Naive thymus-derived CD4-positive, alpha-beta T cell (primary cell): ENCODE measurements at places on chromosomes 3 and 15.

DNA sequence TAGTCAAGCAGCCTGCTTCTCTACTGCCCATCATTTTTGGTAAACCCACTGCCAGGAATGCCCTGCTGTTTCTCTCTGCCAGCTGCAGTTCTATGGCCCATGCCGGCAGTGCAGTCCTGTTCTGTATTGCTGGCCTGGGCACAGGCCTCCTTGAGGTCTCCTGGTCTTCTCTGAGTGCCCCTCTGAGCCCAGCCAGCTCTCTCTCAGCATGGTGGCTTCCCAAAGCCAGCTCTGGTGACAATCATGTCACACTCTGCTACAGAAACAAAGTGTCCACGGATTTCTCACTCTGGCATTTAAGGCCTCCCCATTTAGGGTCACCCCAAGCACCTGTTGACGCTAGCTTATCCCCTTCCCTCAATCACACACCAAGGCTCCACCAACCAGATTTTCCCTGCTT is 24.5 kb downstream of the SRPRB start:
- DNase-seq = no peak

- DNase-seq = no peak
Measured at GRCh38 chr15:77126529-77127326, 55.8 kb upstream of the TSPAN3 start.

DNA sequence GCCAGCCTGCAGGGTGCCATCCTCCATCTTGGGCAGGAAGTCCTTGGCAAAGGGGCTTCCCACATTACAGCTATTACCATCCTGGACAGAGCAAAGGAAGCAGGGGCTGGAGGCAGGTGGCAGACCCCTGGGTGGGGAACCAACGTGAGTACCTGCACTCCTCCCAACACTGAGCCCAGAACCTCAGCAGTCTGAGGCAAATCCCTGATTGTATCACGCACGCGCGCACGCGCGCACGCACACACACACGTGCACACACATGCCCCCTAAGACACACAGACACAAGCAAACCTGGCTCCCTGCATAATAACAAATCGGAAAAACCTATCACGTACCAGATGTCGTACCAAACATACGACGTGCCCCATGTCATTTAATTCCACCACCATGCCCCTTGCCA is 11.8 kb downstream of the POLG start:
- no peak for DNase-seq

- no peak for DNase-seq
Measured at GRCh38 chr3:165130708-165131107, 52.4 kb upstream of the SI start.

- no peak for DNase-seq
Measured at GRCh38 chr15:29870495-29871151, 48.4 kb upstream of the TJP1 start.

DNA sequence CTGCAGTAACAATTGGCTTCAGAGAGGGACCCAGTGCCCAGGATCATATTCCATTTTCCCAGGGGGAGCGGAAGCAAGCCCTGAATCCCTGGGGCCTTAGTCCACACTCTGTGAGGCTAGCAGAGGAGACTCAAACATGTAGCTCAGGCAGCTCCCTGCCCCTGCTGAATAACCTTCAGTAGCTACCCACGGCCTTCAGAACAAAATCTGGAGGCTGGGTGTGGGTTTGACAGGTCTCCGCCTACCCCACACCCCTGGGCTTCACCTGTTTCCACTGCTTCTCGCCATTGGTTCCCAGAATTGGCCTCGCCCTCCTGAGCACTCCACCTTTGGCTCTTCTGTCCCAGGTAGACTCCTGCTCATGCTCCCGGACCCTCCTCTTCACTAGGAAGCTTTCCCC is 93.6 kb upstream of the ATP2B2 start:
- DNase-seq = no peak

DNA sequence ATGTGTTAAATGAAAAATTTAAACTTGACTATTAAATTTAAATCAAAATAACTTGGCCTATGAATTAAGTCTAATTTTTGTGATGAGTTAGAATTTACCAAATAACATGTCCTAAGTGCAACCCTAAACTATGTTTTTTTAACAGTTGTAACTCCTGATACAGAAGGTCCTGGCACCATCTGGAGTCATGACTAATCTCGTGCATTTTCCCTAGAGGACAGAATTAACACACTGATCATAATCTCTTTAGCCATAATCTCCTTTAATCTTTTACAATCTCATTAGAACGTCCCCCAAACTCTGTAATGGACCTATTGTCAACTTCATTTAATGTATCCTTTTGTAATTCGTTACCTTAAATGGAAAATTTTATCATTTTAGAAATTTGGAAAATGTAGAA is 100.6 kb downstream of the SUCNR1 start:
- DNase-seq = no peak

GRCh38 chr15:64209680-64210334 is 47.0 kb upstream of the PPIB start:
- no peak for DNase-seq

DNA sequence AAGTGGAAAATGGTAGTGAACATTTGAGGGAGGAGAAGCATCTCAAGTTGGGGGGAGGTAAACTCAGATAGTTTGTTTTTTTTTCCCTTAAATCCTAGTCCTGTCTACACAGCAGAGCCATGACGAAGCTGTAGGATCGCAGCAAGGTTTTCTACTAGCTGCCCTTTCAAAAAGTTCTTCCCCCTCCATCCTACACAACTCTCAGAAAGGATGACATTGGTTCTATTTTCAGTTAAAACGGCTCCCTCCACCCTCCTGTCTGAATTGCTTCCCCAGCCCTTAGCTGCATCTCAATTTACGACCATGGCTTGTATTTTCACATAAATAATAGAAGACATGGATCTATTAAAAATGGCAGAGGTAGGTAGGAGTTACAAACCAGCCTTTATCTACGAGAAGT is 2.2 kb downstream of the HOMER2 start:
- no peak for DNase-seq

DNA sequence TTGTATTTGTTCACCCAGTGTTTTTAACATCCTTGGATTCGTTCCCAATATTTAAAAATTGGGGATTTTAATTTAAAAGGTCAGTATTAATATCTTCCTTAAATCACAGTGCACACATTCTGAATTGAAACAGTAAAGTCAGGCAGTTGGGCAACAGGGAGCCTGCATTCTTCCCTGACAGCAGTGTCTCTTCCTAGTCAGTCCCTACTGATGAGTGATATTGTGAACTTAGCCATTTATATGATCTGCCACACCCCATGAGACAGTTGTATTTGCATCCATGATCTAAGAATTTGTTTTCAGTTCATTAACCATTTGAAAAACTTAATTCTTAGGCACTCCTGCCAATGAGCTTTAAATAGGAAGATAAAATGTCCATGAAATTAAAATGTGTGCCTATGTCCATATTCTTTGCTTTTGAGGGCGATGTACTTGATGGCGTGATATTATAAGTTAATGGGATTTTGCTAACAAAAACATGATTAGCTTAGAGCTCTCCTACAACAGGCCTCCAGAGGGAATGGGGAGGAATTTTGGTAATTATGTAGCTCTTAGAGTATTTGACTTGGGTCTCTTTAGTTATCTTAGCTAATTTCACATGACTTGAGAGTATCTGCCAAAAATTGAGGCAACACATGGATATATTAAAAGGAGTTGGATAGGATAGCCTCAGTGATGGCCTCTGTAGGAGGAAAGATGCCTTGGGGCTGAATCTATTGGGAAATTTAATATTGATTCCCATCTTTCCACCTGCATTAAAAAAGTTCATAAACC is 219.3 kb downstream of the PTPRG start:
- no peak for DNase-seq

- no peak for DNase-seq
Measured at GRCh38 chr3:99634881-99635280, 3.5 kb upstream of the COL8A1 start.

DNA sequence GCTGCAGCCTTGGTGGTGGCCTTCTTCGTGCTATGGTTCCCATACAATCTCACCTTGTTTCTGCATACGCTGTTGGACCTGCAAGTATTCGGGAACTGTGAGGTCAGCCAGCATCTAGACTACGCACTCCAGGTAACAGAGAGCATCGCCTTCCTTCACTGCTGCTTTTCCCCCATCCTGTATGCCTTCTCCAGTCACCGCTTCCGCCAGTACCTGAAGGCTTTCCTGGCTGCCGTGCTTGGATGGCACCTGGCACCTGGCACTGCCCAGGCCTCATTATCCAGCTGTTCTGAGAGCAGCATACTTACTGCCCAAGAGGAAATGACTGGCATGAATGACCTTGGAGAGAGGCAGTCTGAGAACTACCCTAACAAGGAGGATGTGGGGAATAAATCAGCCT is 10.4 kb downstream of the CYP8B1 start:
- no peak for DNase-seq

DNA sequence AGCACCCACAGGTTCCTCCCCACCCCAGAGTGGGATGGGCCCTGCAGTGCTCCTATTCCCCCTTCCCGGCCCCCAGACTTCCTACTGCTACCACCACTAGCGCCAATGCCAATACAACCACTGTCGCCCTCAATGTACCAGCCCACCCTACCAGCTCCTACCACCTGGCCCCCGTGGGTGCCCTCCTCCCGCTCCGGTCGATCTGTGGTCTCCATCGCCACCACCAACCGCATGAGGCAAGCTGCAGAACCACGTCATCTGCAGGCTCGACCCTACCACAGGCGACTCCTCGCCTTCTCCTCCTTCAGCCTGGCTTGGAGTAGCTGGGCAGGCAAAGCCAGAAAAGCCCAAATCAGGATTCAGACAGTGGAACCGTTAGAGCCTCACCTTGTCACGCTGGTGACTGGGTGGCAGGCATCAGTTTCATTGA is 179.3 kb downstream of the POTEB3 start:
- DNase-seq = no peak

DNA sequence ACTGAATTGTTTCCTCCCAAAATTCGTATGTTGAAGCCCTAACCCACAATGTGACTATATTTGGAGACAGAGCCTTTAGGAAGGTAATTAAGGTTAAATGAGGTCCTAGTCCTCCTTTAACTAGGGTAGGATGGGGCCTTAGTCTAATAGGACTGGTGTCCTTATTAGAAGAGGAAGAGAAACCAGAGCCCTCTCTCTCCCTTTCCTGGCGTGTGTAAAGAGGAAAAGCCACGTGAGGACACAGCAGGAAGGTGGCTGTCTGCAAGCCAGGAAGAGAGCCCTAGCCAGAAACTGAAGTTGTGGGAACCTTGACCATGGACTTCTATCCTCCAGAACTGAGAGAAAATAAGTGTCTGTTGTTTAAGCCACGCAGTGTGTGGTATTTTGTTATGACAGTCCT is 94.3 kb downstream of the OXNAD1 start:
- no peak for DNase-seq

GRCh38 chr3:44348993-44349392 is 10.4 kb downstream of the TCAIM start:
- DNase-seq = no peak

- no peak for DNase-seq
Measured at GRCh38 chr3:84440291-84440690, 518.5 kb upstream of the CADM2 start.

DNA sequence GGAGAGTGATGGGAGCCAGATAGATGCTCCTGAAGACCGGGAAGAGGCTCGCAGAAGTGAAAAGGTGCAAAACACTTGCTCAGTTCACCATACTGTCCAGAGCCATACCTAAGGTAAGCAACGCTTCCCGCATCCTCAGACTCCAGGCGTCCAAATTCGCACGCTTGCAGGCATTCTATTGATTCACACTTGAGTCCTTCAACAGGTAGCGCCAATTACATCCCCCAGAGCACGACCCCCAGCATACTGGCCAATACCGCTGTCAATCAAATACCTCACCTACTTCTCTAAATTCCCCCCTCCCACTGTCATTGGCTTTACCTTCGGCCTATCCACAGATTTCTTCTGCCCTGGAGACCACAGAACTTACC is 361 bp upstream of the STXBP5L start:
- DNase-seq = no peak

DNA sequence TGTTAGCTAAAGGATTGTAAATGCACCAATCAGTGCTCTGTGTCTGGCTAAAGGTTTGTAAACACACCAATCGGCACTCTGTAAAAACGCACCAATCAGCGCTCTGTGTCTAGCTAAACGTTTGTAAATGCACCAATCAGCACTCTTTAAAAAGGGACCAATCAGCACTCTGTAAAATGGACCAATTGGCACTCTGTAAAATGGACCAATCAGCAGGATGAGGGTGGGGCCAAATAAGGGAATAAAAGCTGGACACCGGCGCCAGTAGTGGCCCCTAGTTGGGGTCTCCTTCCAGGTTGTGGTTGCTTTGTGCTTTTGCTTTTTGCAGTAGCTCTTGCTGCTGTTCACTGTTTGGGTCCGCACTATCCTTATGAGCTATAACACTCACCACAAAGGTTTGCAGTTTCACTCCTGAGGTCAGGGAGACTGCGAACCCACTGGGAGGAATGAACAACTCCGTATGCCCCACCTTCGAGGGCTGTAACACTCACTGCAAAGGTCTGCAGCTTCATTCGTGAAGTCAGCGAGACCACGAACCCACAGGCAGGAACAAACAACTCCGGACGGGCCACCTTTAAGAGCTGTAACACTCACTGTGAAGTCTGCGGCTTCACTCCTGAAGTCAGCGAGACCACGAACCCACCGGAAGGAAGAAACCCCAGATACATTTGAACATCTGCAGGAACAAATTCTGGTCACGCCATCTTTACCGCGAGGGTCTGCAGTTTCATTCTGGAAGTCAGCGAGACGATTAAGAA is 1.1 kb upstream of the SUCLG2 start:
- DNase-seq = peak; percentile 59

- peak; percentile 35 for DNase-seq
Measured at GRCh38 chr15:81336568-81336967, 12.6 kb upstream of the STARD5 start.

DNA sequence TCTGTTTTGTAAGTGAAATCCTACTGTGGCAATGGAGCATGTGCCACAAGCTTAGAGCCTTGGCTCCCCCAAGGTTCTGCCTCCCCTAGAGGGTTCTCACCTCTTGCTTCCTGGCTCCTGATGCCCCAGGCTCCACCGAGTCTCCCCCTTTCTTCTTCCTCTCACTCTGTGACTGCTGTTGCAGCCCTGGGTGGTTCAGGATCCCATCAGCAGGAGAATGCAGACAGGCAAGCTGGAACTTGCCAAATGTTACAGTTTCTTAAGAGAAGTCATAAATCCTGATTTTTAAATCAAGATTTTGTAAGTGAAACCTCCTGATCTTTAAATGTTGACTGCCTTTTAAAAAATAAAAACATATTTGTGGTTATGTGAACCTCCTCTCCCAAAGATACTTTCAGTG is 133.9 kb downstream of the CCNL1 start:
- DNase-seq = no peak

DNA sequence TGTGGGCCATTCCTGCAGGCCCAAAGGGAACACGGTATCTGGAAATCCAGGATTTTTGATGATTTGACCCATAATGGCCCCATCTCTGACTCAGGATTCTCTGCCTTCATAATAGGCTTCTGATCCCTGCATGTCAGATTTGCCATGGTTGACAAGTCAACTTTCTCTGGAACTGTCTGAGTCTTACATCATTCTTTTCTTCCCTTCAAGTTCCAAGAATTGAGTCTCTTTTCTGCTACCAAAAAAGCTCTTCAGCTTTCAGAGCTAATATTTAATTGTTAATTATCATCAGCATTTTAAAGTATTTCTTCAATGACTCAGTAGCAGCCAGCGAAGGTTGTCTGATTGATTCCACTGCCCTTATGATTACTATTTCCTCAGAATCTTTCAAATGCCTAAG is 244.4 kb upstream of the COL8A1 start:
- no peak for DNase-seq

- no peak for DNase-seq
Measured at GRCh38 chr3:177484206-177484605, 286.9 kb upstream of the TBL1XR1 start.

GRCh38 chr15:71411538-71412482 is 296.5 kb downstream of the THSD4 start:
- no peak for DNase-seq
